DMS79 treated with DMSO at 0.1 percent for 48 hours (cell line): ENCODE measurements at places on chromosomes 5 and 9.

- no peak for DNase-seq
These were observed 50.1 kb upstream of the POU5F2 start for GRCh38 chr5:93791518-93791972.

DNA sequence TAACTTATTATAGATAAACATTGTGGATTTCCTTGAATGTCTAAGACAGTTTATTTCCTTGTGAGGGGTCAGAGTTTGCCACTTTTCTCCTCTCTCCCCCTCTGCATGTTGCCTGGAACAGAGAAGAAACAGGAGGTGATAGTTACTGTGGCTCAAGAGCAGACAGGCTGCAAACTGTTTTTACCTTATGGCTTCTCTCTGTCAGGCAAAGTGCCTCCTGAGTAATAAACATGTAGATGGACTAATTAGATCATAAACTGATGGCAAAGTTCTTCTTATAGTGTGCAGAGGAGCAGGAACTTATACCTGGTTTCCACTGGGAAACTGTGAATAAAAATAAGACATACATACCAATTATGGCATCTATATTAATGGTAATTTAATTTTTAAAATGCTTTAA lies 133.1 kb upstream of the CDH12 start:
- DNase-seq: no peak

- DNase-seq: no peak
These were observed 183.5 kb downstream of the GAS1 start for GRCh38 chr9:86763791-86764190.

- DNase-seq: no peak
These were observed 37.5 kb downstream of the SPRY4 start for GRCh38 chr5:142287096-142287972.

DNA sequence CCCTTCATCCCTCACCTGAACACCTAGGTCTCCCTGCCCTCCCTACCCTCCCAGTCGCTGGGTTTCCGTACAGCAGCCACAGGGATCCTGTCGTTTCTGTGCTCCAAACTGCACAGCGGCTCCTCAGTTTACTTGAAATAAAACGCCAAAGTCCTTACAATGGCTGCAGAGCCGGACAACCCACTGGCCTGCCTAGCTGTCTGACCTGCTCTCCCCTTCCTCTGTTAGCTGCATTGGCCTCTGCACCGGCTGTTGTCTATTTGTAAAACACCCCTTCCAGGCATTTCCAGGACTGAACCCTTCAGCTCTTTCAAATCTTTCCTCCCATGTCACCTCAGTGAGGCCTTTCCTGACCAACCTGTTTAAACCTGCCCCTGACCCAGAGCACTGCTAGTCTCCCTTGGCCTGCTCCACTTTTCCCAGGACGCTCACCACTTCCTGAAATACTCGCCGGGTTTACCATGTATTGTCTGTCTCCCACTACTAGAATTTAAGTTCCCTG lies 9.1 kb upstream of the MGAT1 start:
- no peak for DNase-seq

DNA sequence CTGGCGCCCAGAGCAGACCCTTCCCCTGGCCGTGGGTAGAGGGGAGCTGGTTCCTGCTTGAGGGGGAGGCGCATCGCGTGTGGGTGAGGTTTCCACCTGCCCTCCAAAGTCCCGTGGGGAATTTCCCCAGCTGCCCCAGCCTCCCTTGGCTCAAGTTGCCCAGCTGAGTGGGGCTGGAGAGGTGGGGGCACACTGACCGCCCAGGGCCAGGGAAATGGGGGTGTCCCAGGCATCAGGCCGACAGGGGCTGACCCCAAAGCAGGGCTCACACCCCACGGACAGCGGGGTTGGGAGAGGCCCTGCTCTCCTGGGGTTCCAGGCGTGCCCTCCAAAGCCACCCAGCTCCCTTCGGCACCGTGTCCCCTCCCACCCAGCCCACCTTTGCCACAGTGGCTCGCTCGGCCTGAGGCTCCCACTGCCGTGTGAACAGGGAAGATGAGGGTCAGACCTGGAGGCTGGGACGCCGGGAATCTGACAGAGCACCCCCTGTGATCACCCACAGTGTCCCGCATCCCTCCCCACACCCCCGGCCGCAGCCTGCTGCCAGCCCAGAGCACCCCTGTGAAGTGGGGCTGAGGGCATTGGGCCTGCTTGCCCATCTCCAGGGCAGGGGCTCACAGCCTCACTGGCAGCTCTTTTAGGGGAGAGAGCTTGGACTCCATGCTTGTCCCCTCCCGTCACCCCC lies 933 bp upstream of the EGFL7 start:
- DNase-seq: no peak

DNA sequence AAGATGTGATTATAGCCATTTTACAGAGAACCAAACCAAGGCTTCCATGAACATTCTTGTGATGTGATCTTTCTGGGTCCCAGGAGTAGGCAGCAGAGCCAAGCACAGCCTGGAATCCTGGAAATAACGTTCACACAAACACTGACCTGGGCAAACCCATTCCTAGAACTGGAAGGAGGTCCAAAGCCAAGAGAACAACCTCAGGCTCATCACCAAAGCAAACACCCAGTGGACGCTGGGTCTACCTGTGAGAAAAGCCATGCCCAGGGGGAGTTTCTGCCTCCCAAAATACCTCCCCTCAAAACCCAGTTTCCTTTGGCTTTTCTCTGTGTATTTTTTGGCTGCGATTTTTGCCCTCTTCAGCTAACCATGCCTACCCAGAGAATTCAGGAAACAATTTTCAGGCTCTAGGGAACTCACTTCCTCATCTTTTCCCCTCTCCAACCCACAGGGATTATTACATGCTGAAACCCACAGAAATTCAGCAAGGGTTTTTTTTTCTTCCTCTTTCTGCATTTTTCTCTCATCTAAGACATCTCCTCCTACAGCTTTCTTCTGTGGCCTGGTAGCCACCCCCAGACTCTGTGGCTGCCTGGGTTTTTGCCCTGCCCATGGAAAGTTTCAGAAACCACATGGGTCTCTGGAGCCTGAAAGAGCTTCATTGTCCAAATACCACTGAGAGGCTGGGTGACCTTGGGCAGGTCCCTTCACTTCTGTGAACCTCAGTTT lies 75.0 kb downstream of the TNC start:
- no peak for DNase-seq

DNA sequence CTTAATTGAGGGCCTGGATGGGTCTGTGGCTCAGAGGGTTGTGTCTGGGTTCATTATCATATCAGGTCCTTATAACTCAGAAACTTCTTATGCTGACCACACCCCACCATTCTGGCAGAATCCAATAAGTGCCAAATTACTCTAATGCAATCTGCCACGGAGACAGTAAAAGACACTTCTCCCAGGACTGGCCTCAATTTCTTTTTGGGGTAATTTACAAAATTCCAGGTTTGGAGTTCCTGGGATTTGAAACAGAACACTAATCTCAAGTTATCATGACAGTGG lies 187.8 kb downstream of the GNAQ start:
- no peak for DNase-seq

- DNase-seq: no peak
These were observed 302.9 kb upstream of the PAPPA start for GRCh38 chr9:115850548-115851304.

DNA sequence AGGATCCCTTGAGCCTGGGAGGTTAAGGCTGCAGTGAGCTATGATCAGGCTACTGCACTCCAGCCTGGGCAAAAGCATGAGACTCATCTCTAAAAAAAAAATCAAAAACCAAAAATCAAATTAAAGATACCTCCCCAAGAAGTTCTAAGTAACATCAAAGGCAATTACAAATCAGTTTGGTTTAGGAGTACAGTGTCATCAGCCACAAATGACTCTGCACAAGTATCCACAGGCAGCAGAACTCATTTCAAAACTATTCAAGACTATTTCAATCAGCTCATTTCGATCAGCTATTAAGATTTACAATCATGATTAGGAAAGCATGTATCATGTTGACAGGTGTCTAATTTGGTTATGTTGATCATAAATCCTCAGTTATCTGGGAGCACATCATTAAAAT lies 19.1 kb downstream of the TRMO start:
- DNase-seq: no peak

DNA sequence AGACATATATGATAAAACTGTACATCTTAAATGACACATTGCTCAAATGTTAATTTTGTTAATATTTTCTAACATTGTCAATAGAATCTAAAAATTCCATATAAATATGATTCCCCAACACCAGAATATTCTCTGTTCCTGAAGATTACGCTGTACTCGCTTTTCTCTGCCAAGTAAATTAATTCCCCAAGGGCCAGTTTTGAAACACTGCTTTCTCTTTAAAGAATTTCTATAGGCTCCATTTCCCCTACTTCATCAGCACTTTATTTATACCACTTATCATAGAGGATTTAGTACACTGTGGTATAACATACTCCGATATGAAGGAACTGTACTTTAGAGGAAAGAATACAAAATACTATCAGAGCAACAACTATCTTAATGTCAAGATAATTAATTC lies 101.4 kb upstream of the ACOT12 start:
- DNase-seq: no peak

DNA sequence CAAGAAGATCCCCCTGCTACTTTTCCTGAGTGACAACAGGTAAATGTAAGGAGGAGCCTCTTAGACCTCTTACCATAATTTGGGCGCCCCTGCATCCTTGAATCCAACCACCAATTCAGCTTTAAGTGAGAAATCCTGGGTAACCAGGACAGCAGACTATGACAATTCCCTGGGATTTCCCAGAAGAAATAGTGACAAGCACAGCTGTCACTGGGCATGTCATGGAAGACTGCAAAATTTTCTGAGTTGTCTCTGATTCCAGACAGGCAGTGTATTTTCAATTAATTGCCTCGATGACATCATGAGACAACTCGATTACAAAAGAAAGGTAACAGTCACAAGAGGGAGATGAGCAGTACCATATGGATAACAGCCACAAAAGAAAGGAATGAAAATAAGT lies 256.9 kb downstream of the BNC2 start:
- DNase-seq: no peak

DNA sequence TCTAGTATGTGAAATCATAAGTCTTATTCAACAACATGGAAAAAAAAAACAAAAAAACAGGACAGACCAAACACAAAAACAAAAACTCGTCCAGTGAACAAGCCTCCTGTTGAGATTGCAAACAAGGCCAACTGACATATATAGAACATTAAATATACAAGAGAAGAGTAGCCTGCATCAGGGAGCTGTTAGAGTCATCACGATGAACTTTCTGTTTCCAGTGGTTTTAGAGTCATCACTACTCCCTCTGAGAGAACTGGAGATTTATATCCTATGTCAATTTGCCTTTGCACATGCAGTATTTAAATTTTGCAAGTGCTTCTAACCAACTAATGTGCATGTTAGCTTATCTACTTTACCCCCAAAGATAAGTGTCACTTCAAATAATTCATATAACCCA lies 9.9 kb downstream of the SNCAIP start:
- peak; percentile 27 for DNase-seq

GRCh38 chr5:169408731-169409130 lies 107.8 kb upstream of the SLIT3 start:
- no peak for DNase-seq

- DNase-seq: no peak
These were observed 149.7 kb upstream of the COL5A1 start for GRCh38 chr9:134491856-134492255.

DNA sequence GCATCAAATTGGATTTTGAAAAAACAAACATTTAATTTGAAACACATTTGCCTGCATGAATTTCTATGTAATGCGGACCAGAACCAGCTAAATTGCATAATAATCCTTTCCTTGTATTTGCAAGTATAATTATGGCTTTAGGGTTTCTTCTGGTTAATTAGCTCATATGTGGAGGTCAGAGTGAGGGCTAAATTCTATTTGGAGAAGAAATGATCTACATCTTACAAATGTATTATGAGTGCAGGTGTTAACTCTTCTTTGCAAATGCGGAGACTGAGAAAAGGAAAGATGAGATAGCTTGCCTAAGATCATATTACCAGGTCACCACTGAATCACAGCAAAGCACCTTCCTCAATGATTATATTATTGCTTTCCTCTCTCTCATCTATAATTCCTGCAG lies 194.7 kb downstream of the CDH9 start:
- DNase-seq: no peak

- no peak for DNase-seq
These were observed 243.6 kb upstream of the HAPLN1 start for GRCh38 chr5:83964271-83964670.

GRCh38 chr5:174148721-174149120 lies 103.2 kb downstream of the NSG2 start:
- DNase-seq: no peak

GRCh38 chr5:78458843-78459242 lies 98.4 kb downstream of the SCAMP1 start:
- no peak for DNase-seq

DNA sequence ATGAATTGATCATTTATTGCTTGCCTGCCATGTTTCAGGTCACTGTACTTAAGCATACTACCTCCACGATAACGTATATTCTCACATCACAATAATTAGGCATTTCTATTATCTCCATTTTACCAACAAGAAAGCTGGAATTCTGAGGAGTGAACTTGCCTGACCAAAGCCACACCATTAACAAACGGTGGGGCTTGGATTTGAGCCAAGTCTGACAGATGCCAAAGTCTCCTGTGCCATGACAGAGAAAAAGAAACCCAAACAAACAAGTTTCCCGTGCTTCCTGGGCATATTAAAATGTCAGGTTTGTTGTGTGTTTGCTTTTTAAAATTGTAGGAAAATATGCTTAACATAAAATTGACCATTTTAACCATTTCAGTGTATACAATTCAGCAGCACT lies 40.8 kb upstream of the KCNV2 start:
- DNase-seq: peak; percentile 10

DNA sequence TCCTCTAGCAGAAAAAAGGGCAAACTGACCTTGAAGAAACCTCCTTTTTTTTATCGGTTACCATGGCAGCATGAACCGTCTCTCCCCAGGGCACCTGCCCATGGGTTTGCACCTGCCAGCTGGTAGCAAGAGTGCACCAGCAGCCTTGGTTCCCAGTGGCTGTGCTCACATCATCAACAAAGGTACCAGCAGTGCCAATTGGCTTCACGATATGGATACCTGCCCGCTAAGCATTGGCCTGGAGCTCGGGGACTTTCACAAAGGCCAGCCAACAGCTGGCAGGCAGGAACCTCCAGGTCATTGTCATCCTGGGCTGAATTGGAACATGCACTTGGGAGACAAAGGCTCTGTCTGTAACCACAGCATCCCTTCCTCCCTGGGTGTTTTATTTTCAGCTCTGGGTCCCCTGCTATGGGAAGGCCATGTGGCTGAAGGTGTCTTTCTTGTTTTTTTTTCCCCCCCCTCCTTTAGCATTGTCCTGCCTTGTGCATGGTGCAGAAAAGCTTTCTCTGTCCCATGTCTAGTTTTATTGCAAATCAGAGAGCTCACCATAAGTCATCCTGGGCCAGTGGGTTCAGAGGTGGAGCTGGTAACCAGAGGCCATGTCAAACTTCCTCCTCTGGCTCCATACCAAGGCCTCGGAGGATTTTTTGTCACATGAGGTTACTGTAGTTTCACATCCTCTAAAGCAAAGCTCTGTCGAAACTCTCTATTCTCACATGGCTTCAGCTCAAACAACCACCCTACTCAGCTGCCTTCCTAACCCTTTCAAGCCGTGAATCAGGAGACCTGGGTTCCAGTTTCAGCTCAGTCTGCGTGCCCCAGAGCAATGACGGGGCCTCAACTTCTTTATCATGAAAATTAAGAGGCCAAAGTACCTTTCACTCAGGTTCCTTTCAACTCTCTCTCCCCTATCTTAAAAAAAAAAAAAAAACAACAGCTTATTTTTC lies 145.5 kb upstream of the MAP3K1 start:
- peak; percentile 6 for DNase-seq

GRCh38 chr5:29697278-29697677 lies 1496.2 kb upstream of the CDH6 start:
- DNase-seq: no peak
